EL (cell line): ENCODE measurements at places on chromosomes 3 and 15.

- peak; percentile 51 for DNase-seq
Measured at GRCh38 chr3:136193278-136194054, 2.7 kb downstream of the MSL2 start.

DNA sequence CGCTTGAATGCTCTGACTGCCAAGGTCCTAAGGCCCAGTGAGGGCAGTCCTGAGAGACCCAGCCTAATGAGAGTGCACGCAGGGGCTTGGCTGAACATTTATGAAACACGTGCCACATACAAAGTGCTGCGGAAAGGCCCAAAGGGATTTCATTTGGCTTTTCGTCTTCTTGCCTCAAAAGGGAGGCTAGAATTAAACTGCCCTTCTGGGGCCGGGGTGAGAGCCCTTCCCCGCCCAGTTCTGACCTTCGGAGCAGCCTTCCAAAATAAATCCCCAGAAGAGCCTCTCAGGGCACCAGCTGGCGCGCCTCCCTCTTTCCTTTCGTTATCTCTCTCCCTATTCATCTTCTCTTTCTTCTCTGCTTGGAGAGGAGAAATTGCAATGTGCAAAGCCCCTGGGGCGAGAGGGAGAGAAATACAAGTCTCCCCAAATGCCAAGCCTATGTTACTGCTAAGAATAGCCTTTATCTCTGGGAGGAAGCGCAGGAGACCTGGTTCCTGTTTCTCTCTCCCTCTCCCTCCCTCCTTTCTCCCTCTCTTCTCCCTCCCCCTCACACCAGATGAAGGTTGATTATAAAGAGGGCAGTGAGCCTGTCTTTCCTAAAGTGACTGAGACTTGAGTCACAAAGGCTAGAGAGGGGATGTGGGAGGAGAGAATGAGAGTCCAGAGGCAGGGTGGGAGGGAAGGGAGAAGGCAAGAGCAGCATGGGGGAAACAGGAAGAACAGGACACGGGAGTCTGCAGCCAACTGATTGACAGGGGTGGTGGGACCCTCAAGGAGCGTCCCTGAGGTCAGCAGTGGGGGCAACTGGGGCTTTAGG, 36.7 kb upstream of the NDUFB4 start:
- peak; percentile 89 for DNase-seq

- no peak for DNase-seq
Measured at GRCh38 chr3:105422645-105423044, 55.9 kb downstream of the ALCAM start.

DNA sequence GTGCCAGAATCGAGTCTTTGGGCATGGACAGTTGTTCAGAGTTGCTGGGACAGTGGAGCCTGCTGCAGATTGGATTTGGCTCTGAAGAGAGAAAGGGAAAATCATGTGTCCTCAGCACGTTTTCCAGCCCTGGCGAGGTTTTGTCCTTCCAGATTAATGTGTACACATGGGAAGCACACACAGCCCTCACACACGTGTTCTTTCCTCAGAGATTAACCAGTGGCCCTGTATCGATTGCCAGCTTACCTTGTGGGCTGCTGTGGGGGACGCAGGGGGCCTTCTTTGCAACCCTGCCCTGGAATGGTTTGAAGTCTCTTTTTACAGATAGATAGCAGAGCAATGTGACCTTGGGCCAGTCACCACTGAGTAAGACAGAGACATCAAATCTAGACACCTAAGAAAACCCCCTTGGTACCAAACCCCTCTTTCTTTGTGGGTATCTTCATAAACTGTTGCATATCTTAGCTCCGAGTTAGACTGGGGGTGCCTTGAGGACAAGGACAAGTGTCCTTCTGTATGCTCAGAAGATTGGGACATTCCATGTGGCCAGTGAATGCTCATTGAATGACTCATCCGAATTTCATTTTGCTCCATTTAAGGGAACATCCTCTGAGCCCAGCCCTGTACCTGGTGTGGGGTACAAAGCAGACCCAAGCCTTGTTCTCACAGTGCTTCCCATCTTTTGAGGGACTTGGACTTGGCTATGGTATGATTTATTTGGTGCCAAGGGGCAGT, 48.0 kb downstream of the SMAD6 start:
- peak; percentile 57 for DNase-seq

GRCh38 chr15:98580572-98580971, 67.8 kb upstream of the IGF1R start:
- DNase-seq, result peak; percentile 4

DNA sequence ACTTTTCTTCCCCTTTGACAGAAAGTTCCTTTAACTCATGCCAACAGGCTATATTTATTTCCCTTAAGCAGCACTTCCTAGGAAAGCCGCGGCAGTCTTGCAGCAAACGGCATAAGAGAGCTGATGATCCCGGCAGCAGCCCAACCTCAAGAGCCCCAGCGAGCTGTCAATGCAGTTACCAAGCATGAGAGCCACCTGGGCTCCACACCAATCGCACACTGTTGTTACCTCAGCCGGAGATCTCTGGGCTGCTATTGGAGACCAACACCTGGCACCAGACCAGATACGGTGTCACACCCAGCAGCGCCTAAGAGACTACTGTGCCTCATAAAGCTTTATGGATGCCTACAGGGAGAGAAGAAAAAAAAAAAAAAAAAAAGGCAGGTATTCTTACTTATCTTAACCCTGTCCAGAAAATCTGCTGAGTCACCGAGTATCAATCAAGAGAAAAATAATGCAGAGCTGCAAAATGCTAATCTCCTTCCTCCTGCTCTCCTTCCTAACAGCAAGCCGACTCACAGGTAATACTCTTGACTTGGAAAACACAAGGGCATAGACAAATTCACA, 11.7 kb downstream of the ABCC5 start:
- DNase-seq, result no peak

DNA sequence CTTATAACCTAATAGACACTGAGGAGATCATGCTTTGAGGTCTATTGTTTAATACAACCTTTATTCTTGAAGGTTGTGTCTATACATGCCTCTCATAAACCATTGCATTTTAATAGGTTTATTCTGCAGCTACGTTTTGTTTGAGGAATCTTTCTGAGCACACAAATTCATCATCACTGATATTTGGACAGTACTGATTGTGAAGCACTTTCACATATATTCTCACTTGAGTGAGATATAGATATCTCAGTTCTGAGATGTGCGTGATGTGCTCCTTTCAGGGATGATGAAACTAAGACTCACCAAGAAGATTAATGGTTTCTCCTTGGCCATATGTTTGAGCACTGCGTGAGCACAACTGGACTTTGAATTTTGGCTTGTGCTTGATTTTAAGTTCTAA, 374.4 kb downstream of the LPP start:
- no peak for DNase-seq

DNA sequence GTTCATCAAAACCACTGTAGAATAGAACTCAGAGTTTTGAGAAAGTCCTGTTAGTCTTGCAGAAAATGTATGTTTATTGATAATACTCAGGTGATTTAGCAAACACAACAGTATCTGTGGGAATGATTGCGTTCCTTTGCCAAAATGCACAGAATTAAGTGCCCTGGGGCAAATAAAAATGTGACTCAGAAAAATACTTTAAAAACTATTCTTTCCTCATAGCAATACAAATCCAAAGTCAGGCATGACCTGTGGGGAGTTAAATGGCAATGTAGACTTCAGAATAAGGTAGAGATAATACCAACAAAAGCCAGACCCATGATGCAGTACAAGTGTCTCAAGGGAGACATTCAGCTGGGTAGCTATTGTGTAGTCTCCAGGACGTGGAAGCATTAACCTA, 72.3 kb upstream of the SNTN start:
- DNase-seq, result peak; percentile 1
